GM10248 (cell line): ENCODE measurements at places on chromosomes 4 and X.

- no peak for DNase-seq
Observed at GRCh38 chrX:110600745-110601310, 194.8 kb downstream of the CHRDL1 start.

- DNase-seq, result no peak
Observed at GRCh38 chrX:134174273-134174660, 62.7 kb upstream of the CCDC160 start.

GRCh38 chr4:74062953-74063352 lies 24.5 kb upstream of the CXCL3 start:
- DNase-seq, result no peak

DNA sequence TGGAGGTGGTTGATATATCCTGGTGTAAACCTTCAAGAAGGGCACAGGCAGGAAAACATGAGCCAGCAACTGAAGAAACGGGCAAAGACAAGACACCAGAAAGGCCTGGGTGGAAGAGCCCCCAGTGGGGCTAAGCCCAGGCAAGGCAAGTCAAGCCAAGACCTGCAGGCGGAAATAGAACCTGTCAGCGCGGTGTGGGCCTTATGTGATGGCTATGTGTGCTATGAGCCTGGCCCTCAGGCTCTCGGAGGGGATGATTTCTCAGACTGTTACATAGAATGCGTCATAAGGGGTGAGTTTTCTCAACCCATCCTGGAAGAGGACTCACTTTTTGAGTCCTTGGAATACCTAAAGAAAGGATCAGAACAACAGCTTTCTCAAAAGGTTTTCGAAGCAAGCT lies 7.2 kb downstream of the ZFP42 start:
- no peak for DNase-seq

DNA sequence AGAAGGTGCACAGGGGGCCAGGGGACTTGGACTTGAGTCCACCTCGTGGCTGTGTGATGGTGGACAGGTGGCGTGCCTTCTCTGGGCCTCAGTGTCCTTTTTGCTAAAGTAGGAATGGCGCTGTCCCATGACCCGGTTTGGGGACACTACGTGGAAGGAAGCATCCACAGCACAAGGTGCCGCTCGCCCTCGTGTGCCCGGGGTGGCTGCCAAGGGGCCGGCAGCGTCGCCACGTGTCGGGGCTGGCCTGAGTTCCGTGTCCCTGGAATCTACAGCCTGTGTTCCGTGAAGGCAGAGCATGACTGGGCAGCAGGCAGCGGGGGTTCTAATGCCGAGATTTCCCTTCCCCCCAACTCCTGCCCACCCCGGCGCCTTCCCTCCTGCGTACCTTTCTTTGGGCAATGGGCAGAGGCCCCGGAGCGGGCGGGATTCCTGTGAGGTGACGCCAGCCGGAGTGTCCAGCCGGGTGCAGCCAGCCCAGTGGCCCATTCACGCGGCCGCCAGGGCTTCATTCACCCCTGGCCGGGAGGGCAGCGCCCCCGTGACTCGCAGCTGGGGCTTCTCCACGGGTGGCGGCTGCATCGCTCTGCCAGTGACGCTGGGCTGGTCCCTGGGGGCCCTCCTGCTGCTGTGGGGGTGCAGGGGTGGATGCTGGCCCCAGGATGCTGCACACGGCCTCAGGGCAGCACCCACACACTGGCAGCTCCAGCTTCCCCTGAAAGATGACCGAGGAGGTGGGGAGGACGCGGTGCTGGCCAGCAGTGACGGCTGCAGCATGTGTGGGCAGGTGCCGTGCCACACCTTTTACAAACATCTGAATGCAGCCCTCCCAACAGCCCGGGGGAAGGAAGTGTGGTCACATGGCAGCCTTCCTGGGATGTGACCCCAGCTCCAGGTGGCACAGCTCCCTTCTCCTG lies 21.2 kb downstream of the DOK7 start:
- DNase-seq, result no peak

DNA sequence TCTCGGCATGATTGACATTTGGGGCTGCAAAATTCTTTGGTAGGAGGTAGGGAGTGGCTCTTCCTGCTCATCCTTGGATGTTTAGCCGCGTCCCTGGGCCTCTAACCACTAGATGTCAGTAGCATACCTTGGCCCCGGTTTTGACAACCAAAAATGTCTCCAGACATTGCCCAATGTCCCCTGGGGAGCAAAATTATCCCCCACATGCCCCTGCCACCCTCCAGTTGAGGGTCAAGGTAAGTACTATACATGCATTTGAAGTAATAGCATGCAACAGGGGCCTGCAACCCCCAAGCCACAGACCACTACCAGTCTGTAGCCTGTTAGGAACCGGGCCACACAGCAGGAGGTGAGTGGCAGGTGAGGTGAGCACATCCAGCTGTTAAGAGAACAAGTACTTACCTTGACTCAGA lies 17.6 kb upstream of the KIAA1210 start:
- no peak for DNase-seq

DNA sequence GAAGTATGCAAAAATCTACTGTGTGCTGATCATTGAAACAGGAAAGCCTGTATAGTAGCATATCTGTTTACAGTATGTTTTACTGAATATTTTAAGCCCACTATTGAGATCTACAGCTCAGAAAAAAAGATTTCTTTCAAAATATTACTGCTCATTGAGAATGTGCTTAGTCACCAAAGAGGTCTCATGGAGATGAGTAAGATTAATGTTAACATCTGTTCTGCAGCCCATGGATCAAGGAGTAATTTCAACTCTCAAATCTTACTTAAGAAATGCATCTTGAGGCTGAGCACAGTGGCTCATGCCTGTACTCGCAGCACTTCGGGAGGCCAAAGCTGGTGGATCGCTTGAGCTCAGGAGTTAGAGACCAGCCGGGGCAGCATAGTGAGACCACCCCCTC lies 3.3 kb downstream of the RNF4 start:
- DNase-seq, result no peak

GRCh38 chrX:13015536-13016236 lies 28.7 kb downstream of the FAM9C start:
- no peak for DNase-seq

DNA sequence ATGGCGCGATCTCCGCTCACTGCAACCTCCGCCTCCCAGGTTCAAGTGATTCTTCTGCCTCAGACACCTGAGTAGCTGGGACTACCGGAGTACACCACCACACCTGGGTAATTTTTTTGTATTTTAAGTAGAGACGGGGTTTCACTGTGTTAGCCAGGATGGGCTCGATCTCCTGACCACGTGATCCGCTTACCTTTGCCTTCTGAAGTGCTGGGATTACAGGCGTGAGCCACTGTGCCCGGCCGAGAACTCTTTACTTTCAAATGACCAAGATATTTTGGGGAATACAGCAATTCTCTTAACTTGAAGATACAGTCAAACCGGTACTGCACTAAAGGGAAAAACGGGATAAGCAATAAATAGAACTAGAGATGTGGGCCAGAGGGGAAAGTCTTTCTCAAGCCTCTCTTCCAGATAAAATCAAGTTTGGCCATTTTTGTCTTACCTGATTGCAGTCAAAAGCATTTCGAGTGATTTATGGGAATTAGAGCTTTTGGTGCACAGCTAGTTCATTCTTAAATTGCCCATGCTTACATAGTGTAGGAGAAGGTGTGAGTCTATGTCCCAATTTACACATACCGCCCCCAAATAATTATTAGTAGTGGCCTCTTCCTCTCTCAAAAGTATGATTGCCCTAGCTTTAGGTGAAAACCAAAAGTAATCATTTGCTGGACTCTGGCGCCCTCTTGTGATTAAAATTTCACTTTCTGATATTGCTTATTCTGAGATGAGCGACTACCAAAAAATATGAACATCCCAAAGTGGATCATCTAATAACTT lies 53.2 kb upstream of the ABCG2 start:
- peak; percentile 53 for DNase-seq

GRCh38 chr4:29653221-29653620 lies 1066.9 kb upstream of the PCDH7 start:
- DNase-seq, result no peak

DNA sequence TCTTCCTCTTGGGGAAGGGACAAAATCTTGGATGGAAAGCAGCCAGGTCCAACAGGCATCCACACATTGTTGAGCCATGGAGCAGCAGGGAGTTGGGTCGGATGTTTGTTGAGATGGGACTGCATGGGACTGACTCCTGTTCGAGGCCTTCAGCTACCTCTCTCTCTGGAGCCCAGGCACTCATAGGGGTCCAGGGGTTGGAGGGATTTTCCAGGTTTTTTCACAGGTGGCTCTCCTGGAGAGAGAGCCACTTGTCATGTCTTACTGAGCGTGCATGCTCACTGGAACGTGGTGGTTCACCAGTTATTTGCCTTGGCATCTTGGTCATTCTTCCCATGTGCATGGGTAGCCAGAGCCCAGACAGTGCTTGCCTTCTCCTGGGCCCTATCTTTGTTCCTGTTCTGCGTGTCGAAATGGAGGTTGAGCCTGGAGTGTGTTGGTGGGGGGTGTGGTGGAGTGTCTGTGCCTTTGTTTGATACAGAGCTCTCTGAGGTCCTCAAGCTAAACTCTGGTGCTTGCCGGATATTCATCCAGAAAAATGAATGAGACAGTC lies 60.6 kb downstream of the NBDY start:
- no peak for DNase-seq

- DNase-seq, result no peak
Observed at GRCh38 chrX:104319346-104319745, 64.6 kb upstream of the ESX1 start.

- no peak for DNase-seq
Observed at GRCh38 chr4:153019906-153020305, 83.8 kb downstream of the FHDC1 start.

DNA sequence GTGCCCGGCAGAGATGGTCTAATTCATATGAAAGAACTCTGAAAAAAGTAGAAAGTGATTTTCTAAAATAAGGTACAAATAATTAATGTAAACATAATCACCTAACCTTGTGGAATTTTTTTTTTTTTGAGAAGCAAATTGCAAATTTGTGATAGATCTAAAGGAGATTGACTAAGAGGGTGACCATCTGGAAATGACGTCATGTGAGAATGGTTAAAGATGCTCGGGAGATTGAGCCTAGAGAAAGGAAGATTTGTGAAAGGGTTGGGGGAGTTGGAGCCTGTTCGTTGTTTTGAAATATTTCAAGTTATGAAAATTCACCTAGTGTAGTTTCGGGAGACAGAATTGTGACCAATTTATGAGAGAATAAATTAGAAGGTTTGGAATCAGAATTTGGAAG lies 115.7 kb upstream of the ANK2 start:
- DNase-seq, result no peak

DNA sequence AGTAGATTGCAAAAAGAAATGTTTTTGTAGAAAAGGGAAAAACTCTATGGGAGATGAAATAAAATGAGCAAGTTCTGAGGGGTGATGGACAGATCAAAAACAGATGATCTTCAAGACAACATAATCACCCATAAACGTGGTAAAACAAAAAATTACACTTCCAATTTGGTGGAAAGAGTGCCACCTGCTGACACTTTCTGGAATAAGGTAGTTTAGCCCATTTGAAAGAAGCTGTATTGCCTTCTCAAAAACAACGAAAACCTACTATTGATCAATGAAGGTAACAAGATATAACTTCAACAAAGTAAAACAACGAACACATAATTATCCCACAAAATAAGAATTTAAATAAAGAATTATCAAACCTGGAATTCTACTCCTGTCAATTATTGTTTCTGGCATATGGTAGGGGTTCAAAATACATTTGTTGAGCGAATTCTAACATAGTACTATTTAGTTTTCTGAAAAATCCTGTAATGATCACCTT lies 2.5 kb downstream of the COQ2 start:
- DNase-seq, result peak; percentile 42

GRCh38 chr4:76801621-76802235 lies 96.2 kb downstream of the SOWAHB start:
- DNase-seq, result no peak

DNA sequence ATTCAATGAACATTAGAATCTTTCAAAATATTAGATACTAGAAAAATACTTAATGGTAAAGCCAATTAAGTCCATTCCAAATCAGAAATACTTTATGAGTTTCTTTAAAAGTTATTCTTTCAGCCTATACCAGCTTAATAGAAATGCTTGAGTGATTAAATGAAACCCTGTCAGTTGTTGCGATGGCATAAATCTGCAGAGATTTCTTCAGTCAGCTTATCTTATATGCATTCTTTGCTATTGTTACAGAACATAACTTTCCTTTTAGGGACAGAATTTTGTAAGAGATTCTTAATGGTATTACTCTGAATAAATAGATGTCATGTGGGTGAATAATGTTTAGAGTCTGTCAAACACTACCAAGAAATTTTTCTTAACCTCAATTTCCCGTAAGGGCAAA lies 325.0 kb upstream of the HAND2 start:
- no peak for DNase-seq

- peak; percentile 38 for DNase-seq
Observed at GRCh38 chr4:152935631-152936445, at the start of gene FHDC1. TSS of gene FHDC1 (plus strand) at chr4:152936323. CDS start at chr4:152943058, 6,735 bp downstream.

- DNase-seq, result no peak
Observed at GRCh38 chr4:52915730-52916300, 53.7 kb downstream of the RASL11B start.

- DNase-seq, result no peak
Observed at GRCh38 chrX:13816643-13817627, at the start of gene GPM6B. TSS of gene GPM6B (minus strand) at chrX:13817093. CDS start at chrX:13816904, 189 bp downstream.

GRCh38 chr4:24840826-24841543 lies 45.6 kb downstream of the SOD3 start:
- no peak for DNase-seq

DNA sequence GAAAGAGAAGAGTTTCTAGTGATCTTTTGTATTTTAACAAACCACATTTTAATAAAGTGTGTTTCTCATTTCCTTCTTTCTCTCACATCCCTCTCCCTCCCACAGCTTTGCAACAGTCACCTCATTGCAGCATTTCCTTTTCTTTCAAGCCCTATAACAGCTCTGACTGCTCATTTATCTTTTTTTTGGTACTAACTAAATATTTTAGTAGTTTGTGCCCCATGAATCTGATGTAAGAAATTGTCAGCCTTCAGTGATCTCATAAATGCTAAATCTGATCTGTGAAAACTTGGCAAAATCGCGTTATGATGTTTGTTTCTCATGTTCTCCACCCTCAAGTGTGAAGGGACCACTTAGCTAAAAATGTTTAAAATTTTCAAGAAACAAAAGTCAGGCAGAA lies 258.5 kb upstream of the SLIT2 start:
- DNase-seq, result no peak

- DNase-seq, result no peak
Observed at GRCh38 chrX:111876646-111877045, 665 bp downstream of the TRPC5OS start.

DNA sequence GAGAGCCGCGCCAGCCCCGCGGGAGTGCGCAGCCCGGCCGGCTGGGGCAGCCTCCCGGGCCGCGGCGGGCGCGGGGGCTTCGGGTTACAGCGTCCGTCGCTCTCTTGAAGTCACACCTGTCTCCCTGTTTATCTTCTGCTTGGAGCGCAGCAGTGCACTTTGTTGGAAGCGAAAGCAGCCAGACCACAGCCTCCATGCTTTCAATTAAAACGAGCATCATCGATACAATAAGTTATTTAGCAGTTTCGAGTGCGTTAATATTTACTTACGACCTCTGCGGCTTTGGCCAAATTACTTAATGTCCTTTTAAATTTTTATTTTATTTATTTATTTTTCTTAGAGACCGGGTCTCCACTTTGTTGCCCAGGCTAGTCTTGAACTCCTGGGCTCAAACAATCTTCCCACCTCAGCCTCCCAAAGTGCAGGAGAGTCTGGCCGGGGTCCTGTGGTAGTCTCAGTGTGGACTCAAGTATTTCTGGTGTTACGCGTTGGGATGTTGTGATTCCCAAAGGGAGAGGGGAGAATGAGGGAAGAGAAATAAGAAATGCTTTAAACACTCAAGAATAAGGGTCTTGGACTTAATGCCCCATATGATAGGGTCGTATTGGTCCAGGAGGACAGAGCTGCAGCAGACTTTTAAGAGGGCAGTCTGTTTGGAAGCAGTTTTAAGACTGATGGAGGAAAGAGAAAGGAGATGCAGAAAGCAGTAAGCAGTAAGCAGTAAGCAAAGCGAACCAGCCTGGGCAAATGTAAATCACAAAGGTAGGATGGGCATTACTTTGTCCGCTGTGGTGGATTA lies 504 bp upstream of the PDLIM3 start:
- DNase-seq, result no peak
